NK-92 treated with Interleukin-12 subunit alpha and Interleukin-12 subunit beta, amount 100 ng/mL, for 24 hours (cell line): ENCODE measurements at places on chromosomes 11 and 22.

- no peak for DNase-seq
Observed at GRCh38 chr11:316891-317301, 3.1 kb downstream of the IFITM1 start.

- DNase-seq = no peak
Observed at GRCh38 chr11:120883404-120884080, 140.4 kb upstream of the TBCEL start.

DNA sequence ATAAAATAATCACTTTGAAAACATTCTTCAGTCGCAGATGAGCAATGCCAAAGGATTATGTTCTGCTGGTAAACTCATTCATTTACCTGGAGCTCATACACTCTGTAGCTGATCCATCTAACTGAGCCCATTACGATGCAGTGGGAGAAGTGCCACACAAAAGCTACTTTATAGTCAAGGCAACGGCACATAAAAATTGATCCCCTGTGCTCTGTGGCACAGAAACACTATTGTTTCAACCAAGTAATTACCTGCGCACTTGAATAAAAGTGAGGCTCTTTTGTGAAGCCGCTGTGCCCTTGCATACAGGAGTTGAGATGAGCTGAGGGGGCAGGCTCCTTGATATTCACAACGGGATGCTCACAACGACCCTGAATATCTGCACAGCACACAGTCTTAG, 7.2 kb downstream of the DKK3 start:
- no peak for DNase-seq

GRCh38 chr11:11400635-11401232, 47.7 kb upstream of the CSNK2A3 start:
- DNase-seq = no peak

GRCh38 chr11:127598476-127598875, 597.9 kb upstream of the KIRREL3 start:
- no peak for DNase-seq

- no peak for DNase-seq
Observed at GRCh38 chr22:23098718-23099530, 28.6 kb downstream of the GNAZ start.

GRCh38 chr11:94794287-94795168, 26.4 kb downstream of the AMOTL1 start:
- no peak for DNase-seq

GRCh38 chr11:46537121-46537520, 56.7 kb downstream of the AMBRA1 start:
- no peak for DNase-seq

DNA sequence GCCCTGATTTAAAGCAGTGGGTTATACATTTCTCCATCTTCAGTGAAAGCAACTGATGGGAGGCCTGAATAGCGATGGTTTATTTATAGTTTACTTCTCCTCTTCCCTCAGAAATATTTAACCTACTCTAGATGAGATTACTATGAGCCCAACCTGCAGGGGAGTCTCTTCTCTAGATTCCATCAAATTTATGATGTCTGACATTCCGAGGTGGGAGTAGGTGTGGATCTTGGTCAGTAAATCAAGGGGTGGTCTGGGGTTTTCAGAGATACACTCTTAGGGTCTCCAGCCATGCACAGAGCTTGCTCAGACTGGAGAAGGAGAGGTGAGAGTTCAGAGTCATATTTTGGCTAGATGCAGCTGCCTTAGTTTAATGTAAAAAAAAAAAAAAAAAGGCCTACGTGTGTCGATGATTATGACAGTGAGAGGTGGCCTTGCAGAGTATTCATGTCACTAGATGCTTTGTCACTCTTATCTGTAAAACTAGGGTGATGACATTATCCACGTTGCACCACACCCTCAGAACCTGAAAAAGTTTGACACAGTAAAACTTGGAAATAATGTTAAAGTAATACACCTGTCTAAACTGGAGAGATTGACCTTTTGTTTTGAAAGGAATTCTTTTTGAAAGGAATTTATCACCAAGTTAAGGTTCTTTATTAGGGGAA, 81.2 kb downstream of the EXT2 start:
- no peak for DNase-seq

- no peak for DNase-seq
Observed at GRCh38 chr22:47032091-47032943, 269.9 kb downstream of the TBC1D22A start.

GRCh38 chr11:78465169-78465942, 47.7 kb upstream of the GAB2 start:
- no peak for DNase-seq

DNA sequence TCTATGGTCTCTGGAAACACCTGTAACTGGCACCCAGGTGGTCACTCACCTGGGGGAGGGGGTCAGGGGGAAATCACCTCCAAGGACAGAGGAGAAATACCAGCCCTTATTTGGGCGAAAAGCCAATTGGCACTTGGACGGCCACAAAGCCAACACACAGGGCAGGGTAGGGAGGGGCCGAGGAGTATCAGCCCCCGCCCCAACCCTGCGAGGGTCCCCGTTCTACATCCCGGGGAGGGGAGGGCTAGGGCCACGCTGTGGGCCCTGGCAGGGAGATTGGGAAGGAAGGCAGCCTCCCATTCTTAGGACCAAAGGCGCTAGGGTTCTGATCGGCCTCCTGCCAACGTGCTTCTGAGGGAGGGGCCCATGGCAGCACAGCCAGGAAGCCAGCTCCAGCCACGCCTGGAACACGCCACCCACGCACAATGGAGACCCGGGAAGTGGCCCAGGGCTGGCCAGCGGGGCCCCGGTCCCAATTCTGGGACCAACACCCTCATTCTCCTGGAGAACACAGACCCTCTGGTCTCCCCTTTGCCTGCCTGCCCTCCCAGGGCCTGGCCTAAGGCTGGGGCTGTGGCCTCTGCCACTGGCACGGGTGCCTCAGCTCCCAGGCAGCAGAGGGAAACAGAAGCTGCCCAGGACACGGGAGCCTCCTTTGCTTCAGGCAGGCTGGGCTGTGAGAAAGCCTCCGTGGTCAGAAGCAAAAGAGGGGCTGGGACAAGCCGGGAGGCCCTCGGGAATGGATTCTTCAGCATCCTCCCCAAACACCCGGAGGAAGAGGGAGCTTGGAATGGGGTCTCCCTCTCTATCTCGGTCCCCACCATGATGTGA, 7.4 kb downstream of the CBX6 start:
- no peak for DNase-seq

DNA sequence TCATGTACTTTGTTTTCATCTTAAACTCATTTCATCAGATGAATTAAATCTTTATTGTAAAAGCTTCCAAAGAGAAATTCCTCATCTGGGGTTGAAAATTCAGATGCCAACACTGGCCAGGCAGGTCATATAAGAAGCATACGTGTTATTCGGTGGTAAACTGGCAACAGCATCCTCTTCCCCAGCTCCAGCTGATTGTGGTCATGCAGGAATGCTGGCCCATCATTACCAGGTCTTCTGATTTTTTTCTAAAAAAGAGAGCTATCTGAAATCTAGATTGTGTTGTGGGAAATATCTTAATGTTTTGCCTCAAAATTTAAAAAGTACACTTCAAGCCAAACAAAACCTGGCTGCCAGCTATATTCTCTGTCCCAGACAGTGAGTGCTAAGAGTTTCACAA, 53.6 kb downstream of the ARFGAP2 start:
- no peak for DNase-seq

GRCh38 chr11:105937738-105938137, 84.3 kb downstream of the MSANTD4 start:
- DNase-seq = no peak

DNA sequence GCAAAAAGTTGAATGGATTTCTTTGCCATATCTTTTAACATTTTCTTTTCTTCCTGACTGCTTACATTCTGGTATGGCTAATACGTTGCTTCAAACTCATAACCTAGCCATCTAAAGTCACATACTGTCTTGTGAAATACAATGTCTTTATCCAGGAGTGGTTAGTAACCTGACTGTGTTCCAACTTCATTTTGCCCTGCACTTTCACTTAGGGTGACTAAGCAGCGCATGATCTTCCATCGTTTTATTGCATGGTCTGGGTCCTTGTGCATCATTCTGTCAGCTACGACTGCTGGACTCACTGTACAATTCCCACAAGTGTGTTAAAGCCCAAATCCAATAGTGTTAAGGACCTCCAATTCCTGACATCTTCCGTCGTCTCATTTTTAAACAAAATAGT, 403.2 kb downstream of the NTM start:
- DNase-seq = no peak

DNA sequence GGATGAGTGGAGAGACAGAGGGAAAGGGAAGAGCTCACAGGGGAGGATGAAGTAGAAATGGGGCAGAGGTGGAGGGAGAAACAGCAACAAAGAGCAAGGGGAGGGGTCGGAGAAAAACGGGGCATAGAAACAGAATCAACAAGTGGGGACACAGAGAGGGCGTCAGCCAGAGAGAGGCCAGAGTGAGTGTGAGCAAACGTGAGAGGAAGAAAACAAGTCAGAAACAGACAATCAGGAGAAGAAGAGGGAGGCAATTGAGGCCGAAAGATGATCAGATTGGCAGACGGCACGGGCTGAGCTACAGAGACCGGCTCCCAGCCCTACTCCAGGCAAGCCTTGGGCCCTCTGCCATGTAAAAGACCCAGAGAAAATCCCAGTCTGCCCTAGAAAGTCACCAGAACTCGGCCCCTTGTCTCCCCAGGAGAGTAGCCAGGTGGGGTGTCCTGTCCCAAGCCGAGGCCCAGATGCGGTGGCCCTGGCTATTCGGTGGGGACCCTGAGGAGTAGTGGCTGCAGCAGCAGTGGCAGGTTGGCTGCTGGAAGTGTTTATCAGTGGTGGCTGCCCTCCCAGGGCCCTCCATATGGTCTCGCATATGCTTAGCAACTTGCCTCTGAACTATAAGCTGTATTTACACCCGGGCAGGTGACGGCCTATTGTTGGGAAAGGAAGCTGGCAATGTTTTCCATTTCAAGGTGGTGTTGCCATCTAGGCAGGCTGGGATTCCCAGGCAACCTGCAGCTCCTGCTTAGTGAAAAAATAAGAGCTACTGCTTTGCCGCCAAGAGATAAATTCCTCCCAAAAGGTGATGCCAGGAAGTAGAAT, 14.8 kb upstream of the TSPAN18 start:
- no peak for DNase-seq

GRCh38 chr11:61120099-61120705, 17.9 kb downstream of the CD5 start:
- no peak for DNase-seq

GRCh38 chr22:47065756-47066615, 303.5 kb downstream of the TBC1D22A start:
- DNase-seq = no peak

- DNase-seq = no peak
Observed at GRCh38 chr11:10287140-10287539, 6.9 kb downstream of the SBF2 start.

GRCh38 chr11:75762885-75763284, 5.7 kb upstream of the DGAT2 start:
- DNase-seq = no peak
